WTC11 (cell line): ENCODE measurements at places on chromosomes 1 and 21. TPM values are rescaled to one million over a fixed set of nuclear protein-coding genes. Genes with fewer than 3 reads are reported as not detected.

- DNase-seq, result no peak
These were observed 56.7 kb upstream of the GFI1 start for GRCh38 chr1:92543131-92544055.

GRCh38 chr1:179815641-179816040 lies 62.0 kb downstream of the TOR1AIP2 start:
- no peak for DNase-seq

GRCh38 chr1:198165927-198166647 lies 9.3 kb downstream of the NEK7 start:
- DNase-seq, result no peak

DNA sequence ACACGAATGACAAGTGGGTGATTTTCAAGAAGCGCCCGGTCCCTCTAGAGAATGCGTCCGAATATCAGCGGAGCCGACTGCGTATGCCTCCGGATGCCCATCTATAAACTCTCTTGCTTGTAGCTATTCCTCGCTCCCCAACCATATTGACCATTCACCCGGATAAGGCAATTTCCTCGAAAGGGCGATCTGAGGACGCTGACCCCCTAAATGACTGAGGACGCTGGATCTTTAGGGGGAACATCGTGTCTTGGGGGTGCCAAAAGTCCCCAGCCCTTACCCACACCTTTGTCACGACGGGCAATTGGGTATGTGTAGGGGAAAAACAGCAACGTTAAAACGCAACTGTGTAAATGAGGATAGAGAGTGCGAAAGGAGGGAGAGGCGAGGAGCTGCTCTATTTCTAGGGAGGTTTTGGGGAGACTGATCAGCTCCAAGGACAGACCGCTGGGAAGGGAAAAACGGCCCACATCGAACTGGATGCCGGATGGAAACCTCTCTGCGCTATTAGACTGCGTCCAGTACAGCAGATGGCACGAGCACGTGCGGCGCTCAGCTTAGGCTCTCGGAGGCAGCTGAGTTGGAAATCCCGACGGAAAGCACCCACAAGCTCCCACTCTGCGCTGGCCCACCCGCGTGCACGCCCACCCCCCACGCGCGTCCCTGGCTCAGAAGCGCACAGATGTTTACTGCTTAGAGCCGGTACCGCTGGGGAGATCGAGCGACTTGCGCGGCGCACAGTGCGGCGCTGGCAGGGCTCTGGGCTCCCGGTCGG lies 2.9 kb upstream of the PRRX1 start:
- no peak for DNase-seq

GRCh38 chr1:97883823-97884222 lies 37.0 kb downstream of the DPYD start:
- no peak for DNase-seq

- peak; percentile 91 for DNase-seq
These were observed at the start of gene SH3GLB1 for GRCh38 chr1:86704458-86704971. Gene SH3GLB1, plus strand, starts transcription at chr1:86704576. Its CDS starts 324 bp downstream, at chr1:86704900.

- peak; percentile 55 for DNase-seq
These were observed 4.3 kb upstream of the NADK start for GRCh38 chr1:1782399-1783221.

DNA sequence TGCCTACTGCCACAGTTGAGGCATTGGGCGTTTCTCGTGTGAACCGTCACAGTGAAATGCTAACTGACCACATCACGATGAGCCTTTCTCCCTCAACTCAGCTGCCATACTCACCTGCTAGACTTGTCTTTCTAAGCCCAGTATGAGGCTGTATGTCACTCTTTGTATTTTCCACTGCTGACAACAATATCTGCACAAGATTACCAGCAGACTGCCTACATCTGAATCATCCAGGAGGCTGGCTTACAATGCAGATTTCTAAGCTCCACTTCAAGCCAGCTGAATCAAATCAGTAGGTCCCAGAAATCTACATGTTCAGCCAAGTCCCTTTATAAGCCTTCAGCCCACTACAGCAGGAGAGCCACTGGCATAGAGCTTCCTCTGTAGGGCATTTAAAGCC lies 355.0 kb upstream of the DUSP10 start:
- no peak for DNase-seq

GRCh38 chr1:180311011-180311730 lies 81.1 kb downstream of the LHX4 start:
- DNase-seq, result no peak

DNA sequence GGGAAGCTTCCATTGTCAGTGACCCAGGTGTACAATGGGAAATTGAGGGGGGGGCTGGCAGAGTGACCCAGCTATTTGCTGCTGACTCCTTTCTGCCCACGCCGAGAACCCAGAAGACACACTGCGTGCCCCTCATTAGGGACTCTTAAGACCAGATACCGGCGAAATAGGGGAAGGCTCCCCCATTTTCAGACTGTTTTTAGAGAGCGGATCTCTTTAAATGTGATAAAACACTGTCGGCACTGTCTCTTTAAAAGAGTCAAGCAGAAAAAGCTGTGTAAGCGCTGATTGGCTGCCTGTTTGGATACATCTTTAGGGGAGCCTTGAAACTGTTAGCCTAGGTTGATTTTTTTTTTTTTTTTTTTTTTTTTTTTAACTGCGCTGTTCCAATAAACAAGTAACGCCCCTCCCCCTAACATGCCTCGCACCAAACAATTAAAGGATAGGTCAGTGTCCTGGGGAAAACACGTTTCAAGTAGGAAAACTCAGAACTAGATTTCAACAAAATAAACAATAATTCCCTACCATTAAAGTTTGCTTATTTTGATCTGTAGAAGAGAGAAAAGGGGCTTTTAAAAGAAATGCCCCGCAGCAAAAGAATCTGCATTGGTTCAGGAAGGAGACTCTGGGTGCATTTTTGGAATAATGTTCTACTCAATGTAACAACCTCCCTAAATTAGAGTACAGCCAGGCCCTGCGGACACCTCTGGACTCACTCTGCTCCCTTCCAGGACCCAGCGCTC lies 1.4 kb upstream of the SSBP3 start:
- peak; percentile 51 for DNase-seq

DNA sequence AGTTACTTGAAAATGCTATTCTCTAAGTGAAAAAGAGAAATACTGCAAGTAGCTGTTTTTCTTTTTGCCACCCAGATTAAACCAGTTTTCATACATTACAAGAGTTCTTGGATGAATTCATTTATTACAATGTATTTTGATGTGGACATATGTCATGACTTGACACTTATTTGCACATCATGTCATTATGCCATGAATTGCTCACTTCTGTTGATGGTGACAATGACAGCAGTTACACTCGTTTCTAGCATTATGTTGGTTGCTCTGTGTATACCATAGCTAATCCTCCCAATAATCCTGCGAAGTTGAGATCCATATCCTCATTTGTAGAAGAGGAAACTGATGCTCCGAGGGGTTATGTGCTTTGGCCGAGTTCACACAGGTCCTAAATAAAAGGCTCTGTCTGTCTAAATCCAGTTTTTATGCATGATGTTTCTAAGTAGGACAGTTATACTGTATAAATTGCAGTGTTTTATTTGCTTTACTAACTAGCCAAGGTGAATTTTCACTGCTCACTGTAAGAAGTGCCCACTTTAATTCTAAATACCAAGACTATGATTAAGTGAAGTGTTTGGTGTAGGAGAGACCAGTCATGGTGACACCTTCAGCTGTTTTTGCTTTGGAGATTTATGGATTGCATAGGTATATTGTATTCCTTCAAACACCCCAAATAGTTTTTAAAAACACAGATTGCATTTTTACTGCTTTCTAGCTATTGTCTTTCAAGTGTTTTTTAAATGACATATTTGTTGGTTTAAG lies 56.7 kb downstream of the PRDM2 start:
- DNase-seq, result no peak

GRCh38 chr1:65209005-65209885 lies 61.2 kb downstream of the AK4 start:
- DNase-seq, result no peak

GRCh38 chr21:41229509-41230248 lies 61.7 kb downstream of the BACE2 start:
- DNase-seq, result no peak

DNA sequence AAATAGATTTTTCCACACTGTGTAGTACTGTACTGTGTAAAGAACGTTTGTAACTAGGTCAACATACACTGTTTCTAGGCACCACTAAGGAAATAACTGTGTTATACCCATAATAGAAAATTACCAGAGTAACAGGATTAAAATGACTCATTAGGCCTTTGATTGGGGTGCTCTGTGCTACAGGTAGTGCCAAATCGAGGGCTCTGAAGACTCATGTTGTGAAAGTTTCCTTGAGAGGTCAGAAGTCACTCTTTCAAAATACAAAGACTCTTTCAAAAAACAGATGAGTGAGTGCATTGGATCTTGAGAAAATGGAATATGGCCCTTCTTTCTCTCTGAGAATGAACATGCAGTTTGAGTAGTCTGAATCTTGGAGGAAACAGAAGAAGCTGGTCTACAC lies 143.0 kb downstream of the MRPL39 start:
- no peak for DNase-seq

DNA sequence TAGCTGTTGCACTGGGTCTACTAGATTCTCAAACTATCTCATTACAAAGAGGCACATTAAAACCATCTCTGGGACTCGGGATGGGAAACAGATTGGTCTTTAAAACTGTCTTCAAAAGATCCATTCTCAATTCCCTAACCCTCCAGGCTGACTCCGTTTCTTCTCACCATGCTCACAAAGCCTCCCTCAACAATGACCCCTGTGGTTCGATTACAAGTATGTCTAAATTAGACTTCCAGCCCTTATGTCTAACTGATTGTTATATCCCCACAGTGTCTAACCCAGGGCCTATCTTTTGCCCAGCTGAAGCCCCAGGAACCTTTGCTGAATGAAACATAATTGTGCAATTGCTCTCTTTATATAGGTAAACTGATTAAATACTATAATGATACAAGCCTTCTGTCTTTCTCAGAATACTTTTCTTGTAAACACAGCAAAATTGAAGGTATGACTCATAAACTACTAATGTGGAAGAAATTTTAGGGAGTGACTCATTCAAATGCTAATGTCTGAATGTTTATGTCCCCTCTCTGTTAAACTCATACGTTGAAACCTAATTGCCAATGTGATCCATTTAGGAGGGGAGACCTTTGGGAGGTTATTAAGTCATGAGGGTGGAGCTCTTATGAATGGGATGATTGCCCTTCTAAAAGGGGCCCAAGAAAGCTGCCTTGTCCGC lies 65.6 kb upstream of the DAB1 start:
- DNase-seq, result no peak

- DNase-seq, result no peak
These were observed 6.3 kb upstream of the CD247 start for GRCh38 chr1:167524651-167525050.

DNA sequence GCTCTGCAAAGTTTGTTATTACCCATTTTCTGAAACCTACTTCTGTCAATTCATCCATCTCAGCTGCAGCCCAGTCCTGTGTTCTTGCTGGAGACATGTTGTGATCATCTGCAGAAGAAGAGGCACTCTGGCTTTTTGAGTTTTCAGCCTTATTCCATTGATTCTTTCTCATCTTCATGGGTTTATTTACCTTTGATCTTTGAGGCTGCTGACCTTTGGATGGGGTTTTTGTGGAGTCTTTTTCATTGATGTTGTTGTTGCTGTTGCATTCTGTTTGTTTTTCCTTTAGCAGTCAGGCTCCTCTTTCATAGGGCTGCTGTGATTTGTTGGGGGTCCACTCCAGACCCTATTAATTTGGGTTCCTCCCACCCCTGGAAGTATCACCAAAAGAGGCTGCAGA lies 164.3 kb downstream of the FCRL5 start:
- DNase-seq, result no peak

- DNase-seq, result no peak
These were observed 48.8 kb upstream of the LPAR3 start for GRCh38 chr1:84941843-84942242.

- no peak for DNase-seq
These were observed 1.7 kb downstream of the LHX9 start for GRCh38 chr1:197918807-197919345.

DNA sequence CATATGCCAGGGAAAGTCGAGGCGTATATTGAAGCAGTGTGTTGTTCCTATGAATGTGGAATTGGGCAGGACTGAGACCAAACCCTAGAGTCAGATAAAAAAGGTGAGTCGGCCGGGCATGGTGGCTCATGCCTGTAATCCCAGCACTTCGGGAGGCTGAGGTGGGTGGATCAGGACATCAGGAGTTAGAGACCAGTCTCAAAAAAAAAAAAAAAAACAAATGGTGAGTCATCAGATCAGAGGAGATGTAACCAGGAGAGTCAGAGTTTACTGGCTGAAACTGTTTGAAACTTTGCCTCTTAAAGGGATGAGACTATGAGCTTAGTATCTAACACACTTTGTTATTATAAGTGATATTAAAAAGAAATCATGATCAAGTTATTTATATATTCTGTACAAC lies 26.4 kb upstream of the SYCP1 start:
- DNase-seq, result no peak

- no peak for DNase-seq
These were observed 476.8 kb upstream of the DEPDC1 start for GRCh38 chr1:68973459-68974244.

DNA sequence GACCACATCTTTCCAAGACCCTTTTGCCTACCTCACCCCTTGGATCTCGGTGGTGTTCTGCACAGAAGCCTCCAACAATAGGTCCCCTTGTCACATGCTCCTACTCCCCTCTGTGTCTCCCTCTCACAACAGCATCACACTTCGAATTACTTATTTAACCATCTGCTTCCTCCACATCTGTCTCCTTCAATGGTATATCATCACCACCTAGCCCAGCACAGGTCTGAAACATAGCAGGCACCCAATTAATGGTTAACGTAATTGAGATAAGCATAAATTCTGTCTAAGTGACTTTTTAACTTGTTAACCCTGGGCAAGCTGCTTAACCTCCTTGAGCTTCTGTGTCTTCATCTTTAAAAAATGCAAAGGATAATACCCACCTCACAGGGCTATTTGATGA lies 100.3 kb upstream of the BARHL2 start:
- no peak for DNase-seq

DNA sequence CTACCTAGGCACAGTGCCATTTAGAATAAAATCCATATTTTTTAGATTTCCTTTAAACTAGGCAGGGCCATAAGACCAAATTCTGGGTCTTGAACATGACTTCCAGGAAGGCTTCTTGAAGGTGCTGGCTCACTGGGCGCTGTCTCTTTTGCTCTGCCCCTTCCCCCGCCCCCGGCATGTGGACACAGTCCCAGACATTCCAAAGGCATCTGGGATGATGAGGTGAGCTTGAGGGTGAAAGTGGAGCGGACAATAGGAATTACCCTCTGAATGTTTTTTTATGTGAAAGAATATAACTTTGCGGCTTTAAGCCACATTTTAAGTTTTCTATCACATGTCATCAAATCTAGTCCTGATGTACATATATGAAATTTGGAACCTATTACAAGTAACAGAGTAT lies 29.4 kb downstream of the RWDD3 start:
- no peak for DNase-seq

MRPL55 gene
- total RNA-seq, result 65.8 to 70.5 TPM (median 66.9 TPM) in 3 replicates

C1orf115 gene
- 10.0 to 11.5 TPM (median 11.1 TPM) in 3 replicates for total RNA-seq

PUSL1 gene
- 42.5 to 51.5 TPM (median 43.6 TPM) in 3 replicates for total RNA-seq

TMIGD3 gene
- not detected in 3 replicates for total RNA-seq

SELP gene
- total RNA-seq, result 0.17 TPM in 1 of 3 replicates, not detected in the others

ATP1A4 gene
- total RNA-seq, result 0.37 to 0.78 TPM (median 0.55 TPM) in 3 replicates

HSD3B2 gene
- total RNA-seq, result 0.94 to 1.0 TPM (median 0.94 TPM) in 3 replicates

AMY1B gene
- total RNA-seq, result not detected in 3 replicates

FBXO2 gene
- total RNA-seq, result 58.2 to 68.2 TPM (median 63.7 TPM) in 3 replicates

PTGER3 gene
- total RNA-seq, result 0.46 to 0.66 TPM (median 0.50 TPM) in 3 replicates

RNASEL gene
- 0.64 to 0.87 TPM (median 0.77 TPM) in 3 replicates for total RNA-seq

SAMD11 gene
- total RNA-seq, result 1.7 to 2.7 TPM (median 2.3 TPM) in 3 replicates

EFNA3 gene
- total RNA-seq, result 12.5 to 15.4 TPM (median 15.4 TPM) in 3 replicates

PGLYRP3 gene
- total RNA-seq, result not detected in 3 replicates

TBX15 gene
- 0.07 to 0.11 TPM (median 0.09 TPM) in 3 replicates for total RNA-seq
